Fibroblast of the aortic adventitia (primary cell): ENCODE measurements at places on chromosomes 2 and 18. TPM values are rescaled to one million over a fixed set of nuclear protein-coding genes. Genes with fewer than 3 reads are reported as not detected.
A peak's percentile ranks its signal among the peaks of the same experiment; 100 is the strongest.

The GALNT5 gene
- 11.4 and 38.3 TPM in 2 replicates for total RNA-seq

The RGPD3 gene
- 0.41 and 0.45 TPM in 2 replicates for total RNA-seq

The DSG1 gene
- total RNA-seq = not detected in 2 replicates

The SRD5A2 gene
- 0.09 TPM in 1 of 2 replicates, not detected in the other for total RNA-seq

The GAREM1 gene
- 2.4 and 5.5 TPM in 2 replicates for total RNA-seq

The BOLL gene
- not detected in 2 replicates for total RNA-seq

The ATP5MC3 gene
- total RNA-seq = 61.2 and 168 TPM in 2 replicates

DNA sequence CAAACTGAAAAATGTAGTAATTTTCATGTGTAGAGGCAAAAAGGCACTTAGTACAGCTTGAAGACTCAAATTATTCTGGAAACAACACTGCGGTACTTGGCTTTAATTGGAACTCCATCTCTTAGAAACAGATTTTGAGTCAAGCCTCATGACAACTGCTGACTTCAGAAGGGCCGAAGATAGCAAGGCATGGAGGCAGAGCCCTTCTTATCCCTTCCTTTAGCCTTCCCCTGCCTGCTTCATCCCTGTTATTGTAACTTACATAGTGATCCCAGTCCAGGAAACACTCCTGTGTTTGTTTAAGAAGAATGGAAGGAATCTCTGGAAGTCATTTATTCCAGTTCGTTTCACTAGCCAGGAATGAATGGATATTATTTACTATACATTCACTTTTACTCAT is 110.9 kb upstream of the FAM98A start:
- no peak for DNase-seq

GRCh38 chr18:75131381-75132000 is 77.4 kb downstream of the PTGR3 start:
- peak; percentile 11 for DNase-seq

- DNase-seq = peak; percentile 24
Observed at GRCh38 chr2:144522897-144523595, 3.1 kb upstream of the ZEB2 start.

DNA sequence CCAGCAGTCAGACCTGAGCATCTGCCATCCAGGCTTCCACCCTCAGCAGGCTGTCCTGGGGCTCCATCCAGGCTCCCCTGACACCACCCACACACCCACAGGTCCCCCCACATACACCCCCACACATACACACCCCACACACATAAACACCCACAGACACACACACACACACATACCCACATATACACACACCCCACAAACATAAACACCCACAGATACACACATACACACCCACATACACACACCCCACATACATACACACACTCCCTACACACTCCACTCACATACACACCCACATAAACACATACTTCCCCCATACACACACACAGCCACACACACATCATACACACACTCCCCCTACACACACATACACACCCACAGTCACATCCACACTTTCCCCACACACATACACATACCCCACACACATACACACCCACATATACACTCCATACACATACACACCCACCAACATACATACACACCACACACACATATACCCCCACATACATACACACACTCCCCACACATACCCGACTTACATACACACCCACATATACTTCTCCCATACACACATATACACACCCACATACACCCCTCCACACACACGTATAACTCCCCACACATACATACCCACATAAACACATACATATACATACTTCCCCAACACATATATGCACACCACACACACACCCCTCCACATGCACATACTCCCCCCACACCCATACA is 183.3 kb upstream of the ETAA1 start:
- no peak for DNase-seq

GRCh38 chr2:154882725-154883124 is 184.2 kb downstream of the KCNJ3 start:
- no peak for DNase-seq

- DNase-seq = peak; percentile 97
Observed at GRCh38 chr2:219642465-219643083, 15.1 kb downstream of the SLC4A3 start.

DNA sequence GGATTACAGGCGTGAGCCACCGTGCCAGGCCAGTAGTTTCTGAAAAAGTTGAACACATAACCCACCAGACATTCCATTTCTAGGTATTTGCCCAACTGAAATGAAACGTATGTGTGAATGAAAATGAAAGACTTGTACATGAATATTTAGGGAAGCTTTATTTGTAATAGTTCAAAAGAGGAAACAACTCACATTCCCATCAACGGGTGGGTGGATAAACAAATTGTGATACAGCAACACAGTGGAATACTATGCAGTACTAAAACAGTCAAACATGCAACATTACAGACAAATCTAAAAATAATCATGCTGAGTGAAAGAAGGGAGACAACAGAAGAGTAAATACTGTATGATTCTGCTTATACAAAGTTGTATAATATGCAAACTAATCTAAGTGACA is 46.8 kb downstream of the TMEM131 start:
- DNase-seq = no peak

DNA sequence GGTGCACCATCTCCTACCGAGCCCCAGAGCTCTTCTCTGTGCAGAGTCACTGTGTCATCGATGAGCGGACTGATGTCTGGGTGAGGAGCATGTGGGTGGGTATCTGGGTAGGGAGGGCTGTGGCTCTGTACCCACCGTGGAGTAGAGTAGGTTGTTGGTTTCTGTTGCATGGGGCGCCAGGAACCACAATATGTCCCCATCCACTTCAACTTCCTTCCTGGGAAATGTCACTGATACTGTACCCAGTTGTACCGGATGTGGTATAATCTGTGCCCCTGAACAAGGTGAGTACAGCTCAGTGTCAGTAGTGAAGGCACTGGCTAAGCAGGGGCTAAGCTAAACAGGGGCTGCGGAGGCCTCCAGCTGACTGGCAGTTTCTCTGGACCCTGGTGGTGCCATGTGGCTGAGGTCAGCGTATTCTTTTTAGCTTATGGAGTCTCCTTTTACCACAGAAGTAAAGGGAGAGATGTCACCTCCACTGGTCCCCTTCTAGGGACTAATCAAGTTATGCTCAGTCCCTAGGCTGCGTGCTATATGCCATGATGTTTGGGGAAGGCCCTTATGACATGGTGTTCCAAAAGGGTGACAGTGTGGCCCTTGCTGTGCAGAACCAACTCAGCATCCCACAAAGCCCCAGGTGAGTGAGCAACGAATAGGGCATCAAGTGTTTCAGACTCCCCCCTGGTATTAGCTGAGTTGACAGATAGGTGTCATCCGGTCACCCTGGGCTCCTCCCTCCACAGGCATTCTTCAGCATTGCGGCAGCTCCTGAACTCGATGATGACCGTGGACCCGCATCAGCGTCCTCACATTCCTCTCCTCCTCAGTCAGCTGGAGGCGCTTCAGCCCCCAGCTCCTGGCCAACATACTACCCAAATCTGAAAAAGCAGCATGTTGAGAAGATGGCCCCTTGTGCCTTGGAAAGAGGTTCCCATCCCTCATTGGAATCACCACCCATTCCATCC is 2.7 kb downstream of the STK16 start:
- DNase-seq = no peak

GRCh38 chr2:60119778-60120177 is 433.7 kb downstream of the BCL11A start:
- no peak for DNase-seq

DNA sequence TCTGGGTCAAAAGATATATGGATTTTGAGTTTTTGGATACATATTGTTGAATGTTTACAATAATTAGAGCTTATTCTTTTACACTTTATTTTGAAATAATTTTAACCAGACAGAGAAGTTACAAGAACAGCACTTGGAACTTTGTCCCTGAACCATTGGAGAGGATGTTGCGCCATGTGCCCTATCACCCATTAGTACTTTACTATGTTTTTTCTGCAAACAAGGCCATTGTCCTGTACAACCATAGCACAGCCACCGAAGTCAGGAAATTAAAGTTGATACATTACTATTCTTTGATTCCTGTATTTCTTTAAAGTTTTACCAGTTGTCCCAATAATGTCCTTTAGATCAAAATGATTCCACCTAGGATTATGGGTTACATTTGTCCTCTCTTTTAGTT is 188.8 kb downstream of the ACKR3 start:
- DNase-seq = no peak

DNA sequence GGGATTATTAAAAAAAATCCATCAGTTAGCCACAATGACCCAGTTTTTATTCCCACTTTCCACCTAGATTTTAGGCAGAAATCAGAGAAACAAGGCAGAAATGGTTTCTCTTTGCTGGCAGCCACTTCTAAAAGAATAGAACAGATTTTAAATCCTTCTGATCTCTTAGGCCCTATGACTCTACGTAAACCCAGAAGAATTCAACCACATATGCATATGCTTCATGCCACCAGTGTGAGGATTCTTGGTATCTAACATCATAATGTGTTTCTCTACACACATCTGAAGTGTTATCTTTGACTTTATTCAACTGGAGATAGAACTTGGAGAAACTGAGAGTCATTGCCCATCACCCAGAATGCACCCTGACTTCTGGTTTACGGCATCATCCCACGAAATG is 128.7 kb upstream of the TANK start:
- no peak for DNase-seq

GRCh38 chr2:134361648-134362047 is 107.8 kb downstream of the MGAT5 start:
- DNase-seq = no peak

DNA sequence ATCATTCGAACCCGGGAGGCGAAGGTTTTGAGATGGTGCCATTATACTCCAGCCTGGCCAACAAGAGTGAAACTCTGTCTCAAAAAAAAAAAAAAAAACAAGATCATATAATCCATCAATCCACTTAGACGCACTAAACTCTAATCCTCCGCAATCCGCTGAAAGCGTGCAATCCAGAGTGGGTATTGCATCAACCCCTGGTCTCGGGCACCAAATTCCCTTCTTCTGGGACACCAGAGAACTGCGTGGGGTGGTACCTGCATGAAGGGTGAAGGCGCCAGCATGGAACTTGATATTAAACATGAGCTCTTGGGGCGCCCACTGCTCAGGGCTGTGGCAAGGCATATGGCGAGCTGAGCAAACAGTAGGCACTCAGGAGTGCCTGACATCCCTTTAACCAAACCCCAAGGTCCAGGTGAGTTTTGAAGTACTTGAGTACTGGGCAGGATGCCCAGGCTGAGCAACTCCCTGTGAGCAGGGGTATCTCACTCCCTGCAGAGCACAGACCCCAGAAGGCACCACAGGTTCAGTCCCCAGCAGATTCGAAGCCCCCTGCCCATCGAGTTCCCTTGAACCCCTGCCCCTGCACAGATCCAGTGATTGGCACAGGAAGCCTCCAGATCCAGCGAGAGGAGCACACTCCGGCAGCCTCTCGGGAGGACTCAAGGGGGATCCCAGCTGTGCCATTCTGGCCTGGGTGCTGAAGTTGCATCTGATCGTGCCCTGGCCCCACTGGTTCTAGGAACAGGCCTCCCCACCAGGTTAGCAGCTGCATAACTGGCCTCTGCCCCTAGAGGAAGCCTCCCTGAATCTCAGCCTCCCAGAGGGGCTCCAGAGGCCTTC is 8.0 kb downstream of the ALPI start:
- no peak for DNase-seq

DNA sequence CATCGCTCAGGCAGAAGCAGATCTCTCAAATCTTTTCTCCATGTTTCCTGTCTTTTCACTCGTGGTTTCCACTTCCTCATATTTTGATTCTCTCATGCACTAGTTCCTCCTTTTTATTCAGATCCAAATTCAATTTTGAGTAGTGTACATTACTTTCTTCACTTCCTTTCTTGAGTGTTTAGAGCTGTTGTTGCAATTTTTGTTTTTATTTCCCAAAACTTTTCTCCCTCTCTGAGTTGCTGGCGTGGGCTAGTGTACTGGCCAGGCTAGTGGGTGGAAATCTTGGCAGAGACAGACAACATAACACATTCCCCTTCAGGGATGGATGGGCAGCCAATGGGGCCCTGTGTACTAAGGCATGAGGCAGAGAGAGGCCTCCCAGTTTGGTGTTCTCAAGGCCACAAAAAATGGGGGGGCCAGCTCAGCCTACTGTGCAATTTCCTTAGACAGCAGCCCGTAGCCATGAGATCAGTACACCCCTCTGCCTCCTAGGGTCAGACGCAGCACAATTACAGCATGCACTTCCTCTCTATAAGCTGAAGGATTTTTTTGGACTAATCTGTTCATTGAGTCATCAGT is 145.1 kb upstream of the PID1 start:
- DNase-seq = peak; percentile 75
